ENCODE measurements at places on chromosomes 13 and 19.

GRCh38 chr19:55265723-55266386, 7.0 kb upstream of the PPP6R1 start:
- DNase-seq: no peak

GRCh38 chr19:280541-281009, 10.6 kb downstream of the PLPP2 start:
- no peak for DNase-seq

DNA sequence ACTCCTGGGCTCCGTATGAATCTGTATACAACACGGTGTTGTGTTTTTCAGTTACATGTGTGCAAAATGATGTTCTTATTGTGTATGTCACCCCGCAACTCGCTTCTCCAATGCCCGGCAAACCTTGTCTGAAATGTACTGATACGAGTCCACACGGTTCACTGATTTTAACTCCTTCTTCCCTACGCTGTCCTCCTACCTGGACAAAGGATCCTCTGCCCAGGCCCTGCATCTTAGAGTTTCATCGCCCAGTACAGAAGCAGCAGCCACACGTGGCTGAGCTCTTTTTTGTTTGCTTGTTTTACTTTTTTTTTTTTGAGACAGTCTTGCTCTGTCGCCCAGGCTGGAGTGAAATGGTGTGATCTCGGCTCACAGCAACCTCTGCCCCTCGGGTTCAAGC, 28.9 kb downstream of the ZFR2 start:
- DNase-seq: no peak

DNA sequence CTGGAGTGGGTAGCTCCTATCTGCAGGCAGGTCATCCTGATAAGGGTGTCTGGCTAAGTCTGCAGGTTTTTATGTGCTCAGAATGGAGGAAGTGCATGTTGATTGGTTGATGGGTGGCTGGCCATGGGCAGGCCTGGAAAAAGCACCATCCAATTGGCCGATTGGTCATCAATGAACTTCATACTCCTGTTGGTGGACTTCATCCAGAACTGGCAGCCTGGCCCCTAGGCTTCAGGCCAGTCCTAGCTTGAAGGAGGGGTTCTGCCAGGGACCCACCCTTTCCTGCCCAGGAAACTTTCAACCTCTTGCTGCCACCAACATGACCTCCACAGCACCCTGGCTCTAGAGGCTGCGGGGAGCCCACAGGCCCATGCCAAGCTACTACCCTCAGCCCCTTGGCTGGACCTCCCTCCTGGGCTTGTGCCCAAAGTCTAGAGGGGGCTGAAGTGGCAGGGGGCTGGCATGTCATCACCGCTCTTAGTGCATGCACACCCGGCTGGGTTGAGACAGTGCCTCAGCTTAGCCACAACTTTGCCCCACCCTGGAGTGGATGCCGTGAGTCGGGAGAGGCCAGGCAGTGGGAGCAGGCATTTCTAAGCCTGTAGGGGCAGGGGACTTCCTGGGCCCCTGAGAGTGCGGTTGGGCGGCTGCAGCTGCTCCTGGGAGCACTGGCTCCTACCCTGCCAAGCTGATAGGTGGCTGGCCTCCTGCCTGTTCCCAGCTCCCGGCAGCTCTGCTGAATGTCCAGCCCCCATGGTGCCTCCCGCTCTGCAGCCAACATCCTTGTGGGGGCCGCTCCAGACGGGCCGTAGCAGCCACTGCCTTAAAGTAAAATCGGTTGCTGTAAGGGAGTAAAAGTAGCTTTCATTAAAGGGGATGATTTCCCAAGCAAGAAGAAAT, 13.2 kb downstream of the DNAJC15 start:
- no peak for DNase-seq

DNA sequence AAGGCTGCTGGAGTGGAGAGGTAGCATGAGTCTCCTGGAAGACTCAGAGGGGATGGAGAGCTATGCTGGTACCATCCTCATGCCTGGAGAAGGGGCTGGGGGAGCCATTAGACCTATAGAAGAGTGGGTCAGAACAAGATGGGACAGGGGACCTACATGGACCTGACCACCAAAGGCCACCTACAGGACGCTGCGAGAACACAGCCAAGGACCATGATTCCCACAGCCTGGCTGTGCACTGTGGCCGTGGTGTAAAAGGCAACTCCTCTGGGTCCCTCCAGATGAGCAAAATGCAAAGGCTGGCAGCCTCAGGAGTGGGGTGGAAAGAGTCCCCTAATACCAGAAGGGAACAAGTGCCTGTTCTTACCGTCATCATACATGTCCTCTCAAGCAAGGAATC, 216.2 kb downstream of the SLC7A1 start:
- DNase-seq: no peak

DNA sequence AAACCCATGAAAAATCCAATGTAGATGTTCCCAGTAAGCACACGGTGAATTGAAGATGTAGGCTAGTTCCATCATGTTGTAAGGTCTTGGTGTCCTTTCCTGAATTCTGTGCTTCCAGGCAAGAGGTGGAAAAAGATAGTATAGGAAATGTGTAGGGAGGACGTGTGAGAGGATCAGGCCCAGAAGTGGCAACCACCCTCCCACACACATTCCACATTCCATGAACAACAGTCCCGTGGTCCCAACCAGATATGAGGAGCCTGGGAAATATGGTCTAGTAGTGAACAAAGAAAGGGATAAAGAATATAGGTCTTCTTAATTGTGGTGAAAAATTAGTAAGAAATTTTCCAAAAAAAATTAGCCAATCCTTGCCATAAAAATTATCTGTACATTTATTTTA, 1254.2 kb upstream of the SLC10A2 start:
- no peak for DNase-seq

- DNase-seq: no peak
Measured at GRCh38 chr19:13600091-13600490, 93.8 kb upstream of the CACNA1A start.

Measured in skeletal muscle cell (primary cell).